Skeletal muscle tissue (tissue), 5 donors: ENCODE measurements at places on chromosomes 11 and 22. TPM values are rescaled to one million over a fixed set of nuclear protein-coding genes. Genes with fewer than 3 reads are reported as not detected.

The NFAM1 gene
- 0.52 TPM for total RNA-seq

The ELFN2 gene
- under 0.01 TPM for total RNA-seq

The SSH3 gene
- total RNA-seq, result 6.8 TPM

The ENTHD1 gene
- not detected for total RNA-seq

The SLC1A2 gene
- total RNA-seq, result 1.6 TPM

The OR5AK2 gene
- not detected for total RNA-seq

The SCUBE1 gene
- under 0.01 TPM for total RNA-seq

The P2RY6 gene
- total RNA-seq, result 2.1 TPM

The TNKS1BP1 gene
- total RNA-seq, result 65.2 TPM

The CALCA gene
- not detected for total RNA-seq

The BIRC3 gene
- total RNA-seq, result 1.6 TPM

The MRPL21 gene
- 53.2 TPM for total RNA-seq

The TCF20 gene
- total RNA-seq, result 13.0 TPM

The PATE4 gene
- total RNA-seq, result not detected

The POU2F3 gene
- not detected for total RNA-seq

The B3GAT1 gene
- under 0.01 TPM for total RNA-seq

The NUP50 gene
- total RNA-seq, result 19.8 TPM

The PATL1 gene
- total RNA-seq, result 4.2 TPM

The MAPK8IP2 gene
- 0.52 TPM for total RNA-seq

The RFPL2 gene
- not detected for total RNA-seq

The MUC6 gene
- total RNA-seq, result not detected

The MMP12 gene
- not detected for total RNA-seq

The SLC22A12 gene
- total RNA-seq, result not detected

The OR52E8 gene
- total RNA-seq, result not detected

The TREH gene
- 0.52 TPM for total RNA-seq

The DDI1 gene
- total RNA-seq, result not detected

The MEI1 gene
- 3.1 TPM for total RNA-seq

The AIP gene
- total RNA-seq, result 84.5 TPM

The TESMIN gene
- total RNA-seq, result not detected

The NXPE1 gene
- total RNA-seq, result not detected

The EXPH5 gene
- total RNA-seq, result 0.52 TPM

The DNAJB7 gene
- total RNA-seq, result not detected

The P2RX3 gene
- total RNA-seq, result 1.6 TPM

The KRTAP5-10 gene
- total RNA-seq, result not detected

The SERHL2 gene
- 2.6 TPM for total RNA-seq

The BTBD18 gene
- not detected for total RNA-seq

The SCARF2 gene
- 7.8 TPM for total RNA-seq

The DBX1 gene
- total RNA-seq, result under 0.01 TPM

The POTEH gene
- total RNA-seq, result not detected

The C22orf42 gene
- not detected for total RNA-seq

The CBLIF gene
- not detected for total RNA-seq

The CYP2R1 gene
- 9.9 TPM for total RNA-seq

The APOA1 gene
- 3.7 TPM for total RNA-seq

The SOX6 gene
- total RNA-seq, result 50.1 TPM

The LAMTOR1 gene
- 42.3 TPM for total RNA-seq

The C22orf15 gene
- not detected for total RNA-seq

The SLC22A8 gene
- total RNA-seq, result not detected

The TTC36 gene
- 1.0 TPM for total RNA-seq

The PKDREJ gene
- not detected for total RNA-seq

The UBQLNL gene
- total RNA-seq, result under 0.01 TPM

The CYP2D6 gene
- total RNA-seq, result not detected

The C11orf21 gene
- total RNA-seq, result 1.6 TPM

The TRAF6 gene
- total RNA-seq, result 12.5 TPM

The CD6 gene
- total RNA-seq, result under 0.01 TPM
